Activated CD4-positive, alpha-beta T cell treated with anti-CD3 and anti-CD28 coated beads for 4 hours (primary cell): ENCODE measurements at places on chromosomes 5 and 9.

DNA sequence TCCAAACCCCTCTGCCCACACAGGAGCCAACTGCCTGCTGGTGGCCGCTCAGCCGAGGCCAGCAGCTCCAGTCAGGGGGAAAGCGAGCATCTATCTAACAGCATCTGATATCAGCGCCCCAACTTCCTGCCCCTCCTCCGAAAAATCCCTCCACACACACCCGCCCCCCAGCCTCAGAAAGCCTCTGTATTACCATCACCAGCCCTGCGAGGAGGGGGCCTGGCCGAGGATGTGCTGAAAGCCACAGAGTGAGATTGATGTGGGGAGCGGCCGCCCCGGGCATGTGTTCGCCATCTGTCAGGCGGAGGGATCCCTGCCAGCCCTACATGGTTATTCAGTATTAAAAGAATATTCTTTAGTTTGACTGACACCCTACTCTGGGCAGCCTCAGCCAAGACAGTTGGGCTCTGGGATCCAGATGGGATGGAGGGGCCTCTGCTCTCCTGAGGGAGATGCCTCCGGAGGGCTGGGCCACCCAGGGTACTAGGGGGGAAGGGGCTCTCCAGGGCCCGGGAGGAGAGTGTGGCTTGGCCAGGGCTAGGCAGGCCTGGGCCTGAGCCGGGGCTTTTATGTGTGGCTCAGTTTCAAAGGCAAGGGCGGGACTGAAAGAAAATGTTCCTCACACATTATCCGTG, 98.0 kb downstream of the HSD17B3 start:
- DNase-seq, result no peak

DNA sequence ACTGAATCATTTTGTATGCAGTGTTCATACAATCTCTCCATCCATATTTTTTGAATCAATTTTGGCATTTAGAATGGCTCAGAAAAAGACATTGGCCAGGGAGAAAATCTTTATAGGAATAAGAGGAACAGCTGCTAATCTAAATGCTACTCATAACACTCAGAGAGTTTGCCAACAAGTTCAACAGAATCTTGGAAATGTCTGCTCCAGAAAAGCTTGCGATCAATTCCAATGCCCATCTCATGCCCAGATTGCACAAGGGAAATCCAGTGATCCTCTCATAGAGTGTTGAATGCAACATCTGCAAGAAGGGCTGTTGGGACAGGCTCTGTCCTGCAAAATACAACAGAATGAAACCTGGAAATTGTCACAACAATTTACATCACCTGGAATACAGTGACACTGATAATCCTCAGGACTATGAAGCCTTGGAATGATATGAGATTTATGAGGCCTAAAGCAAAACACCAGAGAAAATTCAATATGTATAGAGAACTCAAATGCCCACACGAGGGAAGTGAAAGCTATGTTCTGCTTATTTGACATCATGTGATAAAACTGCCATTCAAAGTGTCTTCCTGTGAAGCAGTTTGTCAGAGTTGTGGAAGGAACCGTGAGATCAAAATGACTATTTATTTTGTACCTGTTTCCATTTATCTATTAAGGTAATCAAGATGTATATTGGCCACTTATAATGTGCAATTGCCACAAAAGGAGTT, 190.1 kb downstream of the PARP8 start:
- DNase-seq, result no peak

- DNase-seq, result no peak
Measured at GRCh38 chr9:84521208-84521607, 148.3 kb upstream of the NTRK2 start.

DNA sequence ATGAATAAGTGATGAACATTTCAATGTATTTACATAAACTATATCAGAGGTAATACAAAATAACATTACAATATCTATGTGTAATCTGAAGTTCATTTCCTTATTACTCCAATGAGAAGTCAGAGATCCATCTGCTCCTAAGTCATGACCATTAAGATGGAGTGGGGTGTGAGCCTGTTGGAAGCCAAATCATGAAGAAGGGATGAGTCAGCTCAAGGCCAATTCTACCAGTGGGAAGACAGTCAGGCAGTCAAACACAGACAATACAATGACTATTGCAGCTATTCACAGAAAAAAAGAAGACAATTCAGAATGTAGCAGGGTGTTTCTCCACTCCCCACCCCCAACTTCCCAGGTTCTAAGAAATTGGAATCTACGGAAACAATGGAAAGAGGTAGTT, 155.0 kb downstream of the NFIB start:
- no peak for DNase-seq

- peak; percentile 3 for DNase-seq
Measured at GRCh38 chr9:109401169-109401989, 80.5 kb upstream of the EPB41L4B start.

DNA sequence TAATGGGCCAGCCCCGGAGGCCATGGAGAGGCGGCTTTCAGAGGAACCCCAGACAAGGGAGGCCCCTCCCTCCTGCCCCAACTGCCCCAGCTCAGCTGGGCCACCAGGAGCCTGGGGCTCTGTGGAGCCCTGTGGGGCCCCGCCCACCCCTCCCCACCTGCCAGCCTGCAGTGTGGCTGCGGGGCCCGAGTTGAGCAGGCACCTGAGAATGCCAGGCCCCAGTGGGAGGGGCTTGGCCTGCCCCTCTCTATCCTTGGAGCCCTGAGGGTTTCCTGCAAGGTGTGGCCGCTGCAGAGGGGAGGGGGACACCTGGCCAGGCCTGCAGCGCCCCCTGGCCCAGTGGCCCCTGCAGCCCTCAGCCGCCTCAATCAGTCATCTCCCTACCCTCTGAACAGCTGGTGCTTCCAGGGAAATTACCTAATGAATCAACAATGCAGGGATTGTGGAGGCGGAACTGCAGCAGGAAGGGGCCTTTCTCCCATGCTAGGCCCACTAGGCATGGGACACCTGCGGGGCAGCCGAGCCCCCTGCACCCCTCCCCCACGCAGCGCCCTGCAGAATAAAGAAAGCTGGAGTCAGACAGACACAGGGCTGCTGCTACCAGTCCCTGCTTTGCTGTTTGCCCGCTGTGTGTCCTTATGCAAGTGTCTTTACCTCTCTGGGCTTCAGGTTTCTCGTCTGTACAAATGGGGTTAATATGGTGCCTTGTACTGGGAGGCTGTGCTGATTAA, 48.0 kb downstream of the LMX1B start:
- DNase-seq, result no peak

GRCh38 chr9:126317513-126317912, 9.1 kb upstream of the MVB12B start:
- DNase-seq, result peak; percentile 41
